Smooth muscle cell of the umbilical artery (primary cell): ENCODE measurements at places on chromosomes 4 and X. TPM values are rescaled to one million over a fixed set of nuclear protein-coding genes. Genes with fewer than 3 reads are reported as not detected.

Gene ADH7
- not detected in 2 replicates for total RNA-seq

Gene SLC49A3
- 1.4 and 5.3 TPM in 2 replicates for total RNA-seq

Gene SLC25A4
- total RNA-seq = 27.5 and 31.2 TPM in 2 replicates

Gene CSTF2
- total RNA-seq = 14.8 and 22.7 TPM in 2 replicates

Gene GRPEL1
- total RNA-seq = 28.8 and 44.9 TPM in 2 replicates

Gene FREM3
- total RNA-seq = not detected in 2 replicates

Gene PAGE2
- total RNA-seq = not detected in 2 replicates

Gene IL2RG
- total RNA-seq = not detected in 2 replicates

Gene CENPVL1
- total RNA-seq = not detected in 2 replicates

Gene GUCY1B1
- total RNA-seq = 4.9 and 11.9 TPM in 2 replicates

Gene MAP7D2
- total RNA-seq = under 0.01 and 0.05 TPM in 2 replicates

Gene MTNR1A
- total RNA-seq = 0.23 TPM in 1 of 2 replicates, not detected in the other

Gene MAGED4B
- 57.9 and 99.3 TPM in 2 replicates for total RNA-seq

Gene FAM9C
- total RNA-seq = not detected in 2 replicates

Gene CT45A2
- total RNA-seq = not detected in 2 replicates

Gene ZBTB33
- 13.4 and 17.2 TPM in 2 replicates for total RNA-seq

Gene GLA
- total RNA-seq = 28.8 and 97.4 TPM in 2 replicates

Gene AWAT2
- total RNA-seq = not detected in 2 replicates

Gene GSPT2
- total RNA-seq = 4.8 and 8.4 TPM in 2 replicates

Gene FAM47E
- 0.18 and 0.59 TPM in 2 replicates for total RNA-seq

Gene BST1
- total RNA-seq = 6.6 and 12.8 TPM in 2 replicates

Gene MYOZ2
- total RNA-seq = 0.60 TPM in 1 of 2 replicates, not detected in the other

Gene SCML2
- total RNA-seq = 0.59 and 1.3 TPM in 2 replicates

Gene HELT
- total RNA-seq = not detected in 2 replicates

Gene GPR34
- under 0.01 TPM in 1 of 2 replicates, not detected in the other for total RNA-seq

Gene HS6ST2
- total RNA-seq = under 0.01 and 0.42 TPM in 2 replicates

Gene PASD1
- not detected in 2 replicates for total RNA-seq

Gene ADH1C
- not detected in 2 replicates for total RNA-seq

Gene RAB40AL
- 0.30 and 0.69 TPM in 2 replicates for total RNA-seq

Gene CXorf65
- total RNA-seq = not detected in 2 replicates

Gene DDIT4L
- total RNA-seq = 2.6 and 2.7 TPM in 2 replicates

Gene MED14
- total RNA-seq = 12.2 and 28.9 TPM in 2 replicates

Gene SH3TC1
- 5.1 and 5.3 TPM in 2 replicates for total RNA-seq

Gene KLF8
- total RNA-seq = under 0.01 and 0.55 TPM in 2 replicates

Gene AP1AR
- 21.8 and 23.2 TPM in 2 replicates for total RNA-seq

Gene DIAPH2
- total RNA-seq = 8.0 and 15.4 TPM in 2 replicates

Gene INTS6L
- 12.4 and 15.4 TPM in 2 replicates for total RNA-seq

Gene IL1RAPL1
- total RNA-seq = 0.89 and 9.0 TPM in 2 replicates

Gene TMEM47
- 37.4 and 40.6 TPM in 2 replicates for total RNA-seq

Gene RIBC1
- total RNA-seq = 0.14 TPM in 1 of 2 replicates, not detected in the other

Gene TMSB4X
- total RNA-seq = 4,122 and 6,051 TPM in 2 replicates

Gene MAGEB1
- not detected in 2 replicates for total RNA-seq

Gene RAB40A
- 0.14 and 0.30 TPM in 2 replicates for total RNA-seq

Gene TNIP3
- total RNA-seq = 1.5 and 2.8 TPM in 2 replicates

Gene RTL3
- 0.05 TPM in 1 of 2 replicates, not detected in the other for total RNA-seq

Gene MAGEC1
- not detected in 2 replicates for total RNA-seq

Gene GRID2
- under 0.01 and 0.32 TPM in 2 replicates for total RNA-seq

Gene VSIG1
- under 0.01 and 0.14 TPM in 2 replicates for total RNA-seq

Gene MAGEA2
- not detected in 2 replicates for total RNA-seq

Gene LNX1
- total RNA-seq = 2.0 and 4.5 TPM in 2 replicates

Gene UGT2A1
- total RNA-seq = not detected in 2 replicates

Gene AMER1
- total RNA-seq = 1.5 and 3.1 TPM in 2 replicates

Gene EPGN
- total RNA-seq = 18.4 and 26.2 TPM in 2 replicates

Gene KIT
- 0.69 and 1.5 TPM in 2 replicates for total RNA-seq

Gene CCDC160
- total RNA-seq = 0.18 and 0.30 TPM in 2 replicates
